RKO (cell line): ENCODE measurements at places on chromosomes 5 and 9.
A peak's percentile ranks its signal among the peaks of the same experiment; 100 is the strongest.

DNA sequence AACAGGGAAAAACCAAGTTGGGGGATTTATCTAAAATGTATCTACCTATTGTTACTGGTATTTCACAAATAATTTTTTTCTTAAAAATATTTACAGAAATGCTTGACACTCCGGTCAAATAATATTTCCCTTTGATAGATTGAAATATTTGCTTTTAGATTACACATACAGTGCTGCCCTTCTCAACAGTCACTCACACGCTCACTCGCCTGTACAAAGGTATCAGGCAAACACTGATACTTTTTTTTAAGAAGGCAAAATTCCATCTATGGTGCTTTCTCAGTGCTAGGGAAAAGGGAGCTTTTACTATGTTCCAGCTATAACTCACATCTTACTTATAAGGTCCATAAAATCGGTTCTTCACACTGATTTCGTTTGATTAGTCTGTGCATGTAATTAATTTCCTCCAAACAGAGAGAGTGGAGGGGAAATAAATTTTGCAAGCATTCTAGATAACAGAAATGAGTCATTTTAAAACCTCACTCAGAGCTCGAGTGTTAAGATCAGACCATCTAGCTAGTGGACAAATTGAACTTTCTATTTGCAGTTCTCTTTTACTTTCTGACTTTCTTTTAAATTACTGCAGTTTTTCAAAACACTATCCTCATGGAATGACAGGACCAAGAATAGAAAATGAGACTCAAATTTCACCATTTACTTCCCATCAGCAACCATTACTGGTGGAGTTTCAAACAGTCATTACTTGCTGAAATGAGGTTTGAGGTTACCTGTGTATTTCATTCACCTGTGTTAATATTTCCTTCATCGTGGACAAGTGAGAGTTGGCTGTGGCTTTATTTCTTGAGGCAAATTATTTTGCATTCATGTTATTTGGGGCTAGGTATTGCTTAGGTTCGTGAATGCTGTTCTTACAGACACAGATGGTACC lies 273.2 kb downstream of the RAB3C start:
- DNase-seq = no peak

- no peak for DNase-seq
Observed at GRCh38 chr5:4230786-4231641, 635.4 kb downstream of the IRX1 start.

DNA sequence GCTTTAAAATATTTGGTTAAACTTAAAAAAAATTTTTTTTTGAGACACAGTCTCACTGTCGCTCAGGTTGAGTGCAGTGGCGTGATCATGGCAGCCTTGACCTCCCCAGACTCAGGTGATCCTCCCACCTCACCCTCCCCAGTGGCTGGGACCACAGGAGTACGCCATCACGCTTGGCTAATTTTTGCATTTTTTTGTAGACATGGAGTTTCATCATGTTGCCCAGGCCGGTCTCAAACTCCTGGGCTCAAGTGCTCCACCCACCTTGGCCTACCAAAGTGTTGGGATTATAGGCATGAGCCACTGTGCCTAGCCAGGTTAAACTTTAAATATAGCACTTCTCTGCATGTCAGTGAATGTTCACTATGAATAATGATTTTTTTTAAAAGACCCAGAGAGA lies 224.5 kb upstream of the RFX3 start:
- no peak for DNase-seq

- no peak for DNase-seq
Observed at GRCh38 chr5:54905246-54905795, 80.1 kb downstream of the ESM1 start.

GRCh38 chr9:551986-552929 lies 289.2 kb upstream of the DMRT1 start:
- DNase-seq = no peak

DNA sequence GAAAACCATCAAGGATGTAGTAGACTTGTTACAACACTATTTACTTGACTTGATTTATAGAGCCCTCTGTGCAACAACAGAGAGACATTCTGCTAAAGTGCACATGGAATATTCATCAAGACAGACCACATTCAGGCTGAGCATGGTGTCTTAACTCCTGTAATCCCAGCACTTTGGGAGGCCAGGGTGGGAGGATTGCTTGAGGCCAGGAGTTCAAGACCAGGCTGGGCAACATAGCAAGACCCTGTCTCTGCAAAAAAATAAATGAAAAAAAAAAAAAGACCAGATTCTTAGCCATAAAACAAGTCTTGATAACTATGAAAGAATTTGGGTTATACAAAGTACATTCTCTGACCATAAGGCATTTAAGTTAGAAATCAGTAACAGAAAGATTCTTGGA lies 25.3 kb downstream of the DENND4C start:
- DNase-seq = no peak

GRCh38 chr5:28914297-28914696 lies 1875.9 kb upstream of the CDH9 start:
- DNase-seq = no peak

GRCh38 chr9:4849369-4849768 lies 56.6 kb downstream of the RCL1 start:
- no peak for DNase-seq

DNA sequence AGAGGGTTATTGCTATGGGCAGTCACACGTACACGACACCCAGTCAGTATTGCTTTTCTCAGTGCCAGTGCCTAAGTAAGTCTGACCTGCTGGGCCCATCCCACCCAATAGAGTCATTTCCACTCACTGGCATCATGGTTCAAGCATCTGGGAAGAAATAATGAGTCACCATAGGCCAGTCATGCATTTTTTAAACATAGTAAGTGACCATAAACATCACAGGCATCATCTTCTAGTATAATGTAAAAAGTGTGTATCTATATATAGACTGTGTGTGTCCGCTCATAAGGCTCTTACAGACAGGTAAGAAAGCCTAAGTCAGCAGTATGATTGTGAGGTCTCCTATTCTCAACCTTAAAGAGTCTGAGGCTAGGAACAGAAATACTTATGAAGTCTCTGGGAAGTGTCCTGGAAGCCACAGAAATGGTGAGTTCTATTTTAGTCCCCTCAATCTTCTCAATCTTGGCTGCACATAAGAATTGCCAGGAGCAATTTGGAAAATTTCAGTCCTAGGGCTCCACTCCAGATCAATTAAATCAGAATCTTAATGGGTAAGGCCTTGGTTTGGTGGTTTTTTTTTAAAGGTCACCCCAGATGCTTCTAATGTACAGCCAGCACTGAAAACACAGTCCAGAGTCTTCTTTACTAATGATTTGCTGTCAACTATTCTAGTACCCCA lies 65.2 kb downstream of the ZNF366 start:
- DNase-seq = peak; percentile 86

GRCh38 chr5:43156388-43156787 lies 35.6 kb upstream of the NIM1K start:
- DNase-seq = no peak

DNA sequence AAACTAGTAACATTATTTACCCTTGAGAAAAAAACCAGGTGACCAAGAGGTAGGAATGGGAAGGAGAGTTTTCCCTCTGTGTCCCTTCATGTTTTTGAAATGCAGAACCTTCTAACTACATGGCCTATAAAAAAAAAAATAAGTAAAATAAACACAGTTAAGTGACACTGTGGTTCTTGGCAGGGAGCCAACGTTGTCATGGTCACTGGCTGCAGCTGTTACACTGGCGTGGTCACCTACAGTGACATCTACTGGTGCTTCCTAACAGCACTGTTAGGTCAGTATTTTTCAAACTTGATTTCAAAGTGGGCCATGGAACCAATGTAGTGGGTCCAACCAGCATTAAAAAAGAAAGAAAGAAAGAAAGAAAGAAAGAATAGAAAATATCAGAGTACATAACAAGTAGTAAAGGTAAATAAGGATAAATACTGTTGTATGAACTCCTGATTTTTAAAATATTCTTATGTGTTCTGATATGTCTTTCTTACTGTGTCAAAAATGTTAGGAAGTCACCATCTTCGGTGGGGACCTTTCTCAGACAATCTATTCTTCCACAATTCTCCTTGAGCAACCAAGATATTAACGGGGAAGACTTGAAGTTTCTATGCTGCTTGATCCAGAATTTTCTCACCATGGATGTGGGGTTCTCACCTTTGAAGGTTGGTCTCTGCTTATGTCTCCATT lies 59.1 kb upstream of the PJA2 start:
- DNase-seq = peak; percentile 86

DNA sequence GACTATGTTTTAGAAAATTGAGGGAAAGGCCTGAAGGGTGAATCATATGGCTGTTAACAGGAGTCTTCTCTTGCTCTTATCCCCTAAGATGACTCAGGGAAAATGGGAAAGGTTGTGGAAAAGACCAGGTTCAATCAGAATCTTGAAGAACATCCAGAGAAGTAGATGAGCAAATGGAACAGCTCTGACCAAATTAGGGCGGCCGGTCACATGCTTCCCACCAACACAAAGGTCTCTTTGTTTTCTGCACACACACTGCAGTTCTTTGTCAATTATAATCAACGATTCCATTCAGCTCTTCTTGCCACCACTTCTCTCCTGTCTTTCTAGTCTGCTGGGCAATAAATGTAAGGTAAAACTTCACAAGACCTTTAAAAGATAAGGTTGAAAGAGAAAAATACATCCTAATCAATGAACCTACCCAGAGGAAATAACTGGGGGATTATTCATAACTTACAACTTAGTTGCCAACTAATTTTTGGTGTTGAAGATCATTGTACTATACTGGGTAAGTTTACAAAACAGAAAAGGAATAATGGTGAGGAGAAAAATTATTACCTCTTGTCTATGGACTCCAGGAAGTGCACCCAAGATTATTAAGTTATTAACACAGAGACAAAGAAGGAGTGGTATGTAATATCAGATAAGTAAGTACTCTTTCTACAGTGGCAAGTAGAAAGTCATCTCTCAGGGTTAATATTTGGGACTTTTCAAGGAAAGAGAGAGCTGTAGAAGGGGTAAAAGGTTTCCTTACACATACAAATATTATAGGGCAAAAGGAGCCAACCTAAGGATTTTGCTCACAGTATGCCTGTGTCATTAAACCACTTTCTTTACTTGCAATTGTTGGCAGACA lies 441.9 kb upstream of the PIK3R1 start:
- no peak for DNase-seq
